ENCODE measurements at places on chromosomes 2 and 18. TPM values are rescaled to one million over a fixed set of nuclear protein-coding genes. Genes with fewer than 3 reads are reported as not detected.

DNA sequence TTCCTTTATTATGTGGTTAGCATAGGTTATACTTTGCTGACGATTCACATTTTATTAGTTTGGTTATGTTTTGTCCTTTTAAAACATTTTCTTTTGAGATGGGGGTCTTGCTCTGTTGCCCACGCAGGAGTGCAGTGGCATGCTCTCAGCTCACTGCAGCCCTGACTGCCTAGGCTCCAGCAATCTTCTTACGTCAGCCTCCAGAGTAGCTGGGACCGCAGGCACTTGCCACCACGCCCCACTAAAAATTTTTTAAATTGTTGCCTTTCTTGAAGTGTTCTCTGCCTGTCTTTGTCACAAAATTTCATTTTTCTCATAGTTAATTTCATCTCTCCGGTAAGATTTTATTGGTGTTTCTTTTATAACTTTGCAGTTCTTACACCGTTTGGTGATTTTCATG lies 18.9 kb downstream of the HRH4 start:
- no peak for DNase-seq

GRCh38 chr18:80104364-80104779 lies 4.7 kb upstream of the ADNP2 start:
- no peak for DNase-seq

GRCh38 chr2:101981066-101981465 lies 10.7 kb upstream of the IL1R2 start:
- no peak for DNase-seq

The PNPT1 gene
- 2.7 TPM for polyA plus RNA-seq

The RTP5 gene
- not detected for polyA plus RNA-seq
